ENCODE measurements at places on chromosomes 11 and 22. TPM values are rescaled to one million over a fixed set of nuclear protein-coding genes. Genes with fewer than 3 reads are reported as not detected.

VSTM5 gene
- total RNA-seq, result 0.15 TPM

GRCh38 chr11:75283391-75283931, 42.9 kb downstream of the TPBGL start:
- DNase-seq, result no peak

DNA sequence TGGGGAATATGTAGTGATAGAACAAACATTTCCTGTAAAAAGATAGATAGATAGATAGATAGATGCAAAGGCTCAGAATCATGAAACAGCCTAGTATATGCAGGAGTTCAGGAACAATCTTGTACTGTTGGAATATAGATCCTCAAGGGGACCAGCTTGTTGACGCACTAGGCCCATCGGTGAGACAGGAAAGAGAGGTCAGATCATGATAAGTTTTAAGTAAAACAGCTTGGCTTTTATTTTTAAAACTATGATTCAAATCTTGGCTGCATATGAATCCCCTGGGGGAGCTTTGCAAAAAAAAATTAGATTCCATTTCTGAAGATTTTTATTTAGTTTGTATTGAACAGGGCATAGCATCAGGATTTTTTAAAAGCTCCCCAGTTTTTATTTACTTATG, 185.8 kb downstream of the TRPC6 start:
- no peak for DNase-seq

DNA sequence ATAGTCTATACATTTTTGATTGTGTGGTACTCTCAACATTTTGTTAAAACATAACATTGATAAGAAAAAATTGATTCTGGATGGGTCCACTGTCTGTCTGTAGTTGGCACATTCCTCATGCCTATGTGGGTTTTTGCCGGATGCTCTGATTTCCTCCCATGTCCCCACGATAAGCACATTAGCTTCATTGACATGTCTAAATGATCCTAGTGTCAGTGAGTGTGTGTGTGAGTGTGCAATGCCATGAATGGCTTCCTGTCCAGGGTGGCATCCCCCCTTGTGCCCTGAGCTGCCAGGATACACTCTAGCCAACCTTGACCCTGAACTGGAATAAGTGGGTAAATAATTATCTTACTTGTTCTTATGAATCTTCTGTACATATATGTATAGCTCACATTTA, 5.4 kb downstream of the SFI1 start:
- no peak for DNase-seq

All from glomerular endothelial cell (primary cell).